ENCODE measurements at places on chromosomes 4 and X.

- no peak for DNase-seq
These were observed 83.0 kb downstream of the MAB21L2 start for GRCh38 chr4:150664935-150665334.

DNA sequence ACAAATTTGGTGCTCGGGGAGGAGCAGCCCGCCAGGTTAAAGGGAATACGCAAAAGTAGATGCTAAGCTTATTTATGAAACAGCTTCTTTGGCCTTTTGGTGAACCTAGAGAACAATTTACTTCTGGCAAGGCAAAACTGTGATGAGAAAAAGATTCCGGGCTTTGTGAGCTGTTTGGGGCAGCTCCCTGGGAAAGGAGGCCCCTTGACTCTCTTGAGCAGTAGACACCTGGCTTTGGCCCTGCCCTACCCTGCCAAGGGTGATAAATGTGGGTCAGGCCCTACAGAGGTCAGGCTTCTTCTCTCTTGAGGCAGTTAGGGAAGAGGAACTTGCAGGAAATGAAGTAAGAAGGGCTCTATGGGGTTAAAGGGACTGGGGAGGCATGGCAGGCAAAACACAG, 509.6 kb downstream of the MID1IP1 start:
- no peak for DNase-seq

GRCh38 chr4:102807345-102807744, 20.0 kb downstream of the UBE2D3 start:
- DNase-seq: no peak

- DNase-seq: no peak
These were observed 48.4 kb downstream of the RWDD4 start for GRCh38 chr4:183610613-183611012.

DNA sequence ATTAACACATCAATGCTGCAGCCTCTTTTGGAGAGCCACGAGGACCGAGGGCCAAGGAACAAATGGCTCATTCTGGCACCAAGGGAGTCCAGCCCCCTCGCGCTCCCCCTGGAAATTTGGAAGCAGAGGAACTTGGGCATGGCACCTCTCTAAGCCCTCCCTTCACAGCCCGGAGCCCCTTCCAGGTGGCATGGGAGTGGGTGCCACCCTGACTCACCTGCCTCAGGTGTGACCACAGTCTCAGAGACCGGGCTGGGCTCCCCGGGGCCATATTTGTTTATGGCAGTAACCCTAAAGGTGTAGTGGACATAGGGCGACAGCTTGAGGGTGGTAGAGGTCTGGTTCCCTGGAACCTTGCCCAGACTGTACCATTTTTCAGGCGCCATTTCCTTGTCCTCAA, 18.8 kb downstream of the L1CAM start:
- no peak for DNase-seq
